ENCODE measurements at places on chromosomes 6 and 20.

DNA sequence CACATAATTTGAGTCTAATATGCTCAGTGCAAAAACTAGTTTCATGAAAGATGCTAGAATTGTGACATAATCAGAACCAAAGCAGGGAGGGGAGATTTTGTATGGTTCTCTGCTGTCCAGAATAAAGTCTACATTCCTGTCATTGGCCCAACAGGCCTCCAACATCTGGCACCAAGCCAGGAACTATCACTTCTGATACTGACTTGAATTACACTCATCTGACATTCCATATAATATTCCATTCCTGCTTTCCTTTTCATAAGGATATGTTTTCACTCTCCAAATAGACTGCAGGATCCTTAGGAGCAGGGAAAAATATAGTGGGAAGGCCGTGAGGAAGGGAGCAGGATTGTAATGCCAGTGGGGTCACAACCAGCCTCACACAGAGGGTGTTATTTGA, 84.6 kb upstream of the BTN3A2 start:
- DNase-seq: no peak

DNA sequence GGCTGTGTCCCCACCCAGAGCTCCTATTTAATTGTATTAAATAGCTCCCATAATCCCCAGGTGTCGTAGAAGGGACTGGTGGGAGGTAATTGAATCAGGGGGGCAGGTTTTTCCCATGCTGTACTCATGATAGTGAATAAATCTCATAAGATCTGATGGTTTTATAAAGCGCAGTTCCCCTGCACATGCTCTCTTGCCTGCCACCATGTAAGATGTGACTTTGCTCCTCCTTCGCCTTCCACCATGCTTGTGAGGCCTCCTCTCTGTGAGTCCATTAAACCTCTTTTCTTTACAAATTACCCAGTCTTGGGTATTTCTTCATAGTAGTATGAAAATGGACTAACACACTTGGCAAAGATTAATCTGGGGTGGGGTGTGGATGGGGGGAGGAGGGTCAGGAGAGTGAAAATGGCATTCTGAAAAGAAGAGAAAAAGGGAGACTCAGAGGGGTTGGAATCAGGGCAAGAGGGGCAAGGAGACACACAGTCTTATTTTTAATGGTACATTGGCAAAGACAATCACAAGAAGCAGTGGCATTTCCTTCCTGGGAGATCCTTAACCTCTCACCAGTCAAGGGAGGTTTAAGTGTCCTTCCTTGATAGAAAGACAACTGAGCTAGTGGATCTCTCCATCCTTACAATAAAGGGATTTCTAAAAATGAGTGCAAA, 37.5 kb upstream of the NOX3 start:
- DNase-seq: no peak

- no peak for DNase-seq
Measured at GRCh38 chr20:40797425-40797824, 108.4 kb upstream of the MAFB start.

DNA sequence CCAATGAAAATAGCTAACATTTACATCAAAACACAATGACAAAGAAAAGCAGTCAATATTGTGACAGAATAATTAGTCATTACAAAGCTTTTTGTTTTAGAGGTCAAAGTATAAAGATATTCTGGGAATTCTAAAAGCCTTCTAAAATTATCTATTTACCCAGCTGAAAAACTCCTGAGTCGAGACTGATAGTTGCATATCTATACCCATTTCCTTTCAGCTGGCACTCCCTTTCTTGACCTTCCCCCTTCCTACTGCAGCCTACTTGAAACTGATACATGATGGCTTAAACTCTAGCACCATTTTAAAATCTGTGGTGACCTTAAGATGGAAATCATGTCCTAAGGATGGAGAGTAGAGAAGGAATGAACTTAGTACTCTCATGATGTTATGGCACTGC, 38.6 kb downstream of the LMBRD1 start:
- no peak for DNase-seq

GRCh38 chr6:91376686-91377085, 789.8 kb upstream of the MAP3K7 start:
- no peak for DNase-seq

GRCh38 chr6:44697327-44697726, 309.8 kb downstream of the CDC5L start:
- DNase-seq: no peak
